ENCODE measurements at places on chromosomes 2 and 18.

DNA sequence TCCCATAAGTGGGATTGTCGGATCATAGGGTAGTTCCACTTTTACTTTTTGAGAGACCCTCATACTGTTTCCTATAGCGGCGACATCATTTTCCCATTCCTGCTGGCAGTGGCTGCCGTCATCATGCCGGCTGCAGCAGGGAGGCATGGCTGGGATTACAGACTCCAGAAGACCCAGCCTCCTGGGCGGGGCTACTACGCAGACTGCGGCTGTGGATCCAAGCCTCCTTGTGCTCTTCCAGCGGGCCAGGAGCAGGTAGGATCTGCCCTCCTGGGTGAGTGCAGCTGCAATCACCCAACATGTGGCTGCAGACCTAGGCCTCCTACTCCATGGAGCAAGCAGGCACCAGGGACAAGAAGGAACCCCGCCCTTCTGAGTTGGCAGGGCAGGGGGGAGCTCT lies 359.2 kb downstream of the GALR1 start:
- DNase-seq, result no peak

DNA sequence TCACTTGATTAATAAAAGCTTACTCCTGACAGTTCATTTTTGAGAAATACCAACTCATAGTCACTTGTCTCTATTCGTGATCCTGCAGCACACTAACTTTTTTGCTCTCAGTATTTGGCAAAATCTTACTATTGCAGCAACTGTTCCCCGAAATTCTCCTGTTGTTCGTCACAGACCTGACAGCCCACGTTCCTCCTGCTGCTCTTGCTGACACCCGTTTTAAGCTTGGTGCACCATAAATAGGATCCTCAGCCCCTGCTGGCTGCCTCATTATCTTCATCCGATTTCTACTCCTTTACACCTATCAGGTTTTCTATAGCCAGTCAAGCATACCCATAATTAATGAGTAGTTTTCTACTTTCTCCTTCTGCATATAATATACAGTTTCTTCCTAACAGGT lies 368.8 kb downstream of the PLCL1 start:
- no peak for DNase-seq

- DNase-seq, result no peak
These were observed 182.6 kb downstream of the PID1 start for GRCh38 chr2:229088517-229088913.

GRCh38 chr18:29004921-29005320 lies 828.0 kb upstream of the CDH2 start:
- no peak for DNase-seq

DNA sequence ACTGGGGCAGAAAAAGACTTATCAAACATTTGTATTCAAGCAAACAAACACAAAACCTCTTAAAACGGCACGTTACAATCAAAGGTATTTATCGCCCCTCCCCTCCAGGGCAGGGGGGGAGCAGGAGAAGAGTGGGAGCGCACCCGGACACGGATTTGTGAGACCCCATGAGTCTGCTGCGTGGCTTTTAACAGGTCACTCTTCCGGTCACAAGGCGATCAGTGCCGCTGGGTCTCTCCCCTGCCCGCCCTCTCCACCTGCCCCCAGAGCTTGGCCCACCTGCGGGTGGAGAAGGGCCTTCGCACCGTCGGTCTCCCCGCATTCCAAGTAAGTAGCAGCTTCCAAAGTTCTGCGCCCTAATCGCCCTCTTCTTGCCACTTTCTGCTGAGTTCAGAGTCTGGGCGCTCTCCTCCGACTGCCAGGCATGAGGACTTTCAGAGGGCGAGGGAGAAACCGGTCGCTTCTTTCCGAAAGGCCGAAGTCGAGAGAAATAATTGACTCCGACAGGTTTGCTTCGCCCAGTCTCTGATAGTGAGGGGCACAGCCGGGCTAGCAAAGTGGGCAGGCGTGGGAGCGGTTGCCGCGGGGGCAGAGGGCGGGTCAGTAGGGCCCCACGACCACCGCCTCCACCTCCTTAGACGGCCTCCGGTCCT lies 800 bp downstream of the RPRM start:
- DNase-seq, result no peak

All from keratinocyte (primary cell).